ENCODE measurements at places on chromosomes 7 and 10. TPM values are rescaled to one million over a fixed set of nuclear protein-coding genes. Genes with fewer than 3 reads are reported as not detected.

Gene SFRP4
- 4.8 TPM for total RNA-seq

Gene SBDS
- total RNA-seq: 98.9 TPM

Gene RAMP3
- total RNA-seq: 183 TPM

Gene PIK3CG
- total RNA-seq: 14.9 TPM

Gene ING3
- total RNA-seq: 21.5 TPM

Gene CRHR2
- not detected for total RNA-seq

Gene EVX1
- not detected for total RNA-seq

Gene GPR37
- total RNA-seq: 0.59 TPM

Gene MSMB
- total RNA-seq: 5.3 TPM

Gene FAM25C
- total RNA-seq: not detected

Gene UBE2H
- 76.7 TPM for total RNA-seq

Gene LOXL4
- total RNA-seq: 4.5 TPM

Gene MMP21
- not detected for total RNA-seq

Gene CALML5
- not detected for total RNA-seq

Gene SPDYE2
- not detected for total RNA-seq

Gene SEMA4G
- 5.1 TPM for total RNA-seq

Gene SPAM1
- not detected for total RNA-seq

Gene SPDYE11
- total RNA-seq: not detected

Gene HTRA1
- total RNA-seq: 45.3 TPM

Gene NRF1
- 16.7 TPM for total RNA-seq

Gene CXCL12
- 73.8 TPM for total RNA-seq

Gene WEE2
- not detected for total RNA-seq

Gene ZNF365
- 1.2 TPM for total RNA-seq

Gene CNNM1
- total RNA-seq: 0.35 TPM

Gene AKR1C4
- not detected for total RNA-seq

Gene CRTAC1
- total RNA-seq: 123 TPM

Gene ARHGEF5
- total RNA-seq: 39.5 TPM

Gene CCDC3
- total RNA-seq: 10.5 TPM

Gene EFCAB10
- total RNA-seq: 6.0 TPM

Gene FGFBP3
- 0.77 TPM for total RNA-seq

Gene HTR5A
- total RNA-seq: not detected

Gene LZTS2
- 52.6 TPM for total RNA-seq

Gene PLEKHS1
- 7.0 TPM for total RNA-seq

Gene GRID2IP
- total RNA-seq: 0.41 TPM

Gene CYTH3
- total RNA-seq: 26.1 TPM

Gene TFR2
- 0.35 TPM for total RNA-seq

Gene PAX4
- not detected for total RNA-seq

Gene GFRA1
- total RNA-seq: 9.8 TPM

Gene ODAD2
- 4.5 TPM for total RNA-seq

Gene WDFY4
- 44.4 TPM for total RNA-seq

Gene SPOCK2
- total RNA-seq: 108 TPM

Gene EBLN1
- not detected for total RNA-seq

Gene PRLHR
- not detected for total RNA-seq

Gene GSTO2
- total RNA-seq: 7.8 TPM

Measured in lower lobe of right lung (tissue), 2 donors.